ENCODE measurements at places on chromosomes 6 and 20. TPM values are rescaled to one million over a fixed set of nuclear protein-coding genes. Genes with fewer than 3 reads are reported as not detected.

DNA sequence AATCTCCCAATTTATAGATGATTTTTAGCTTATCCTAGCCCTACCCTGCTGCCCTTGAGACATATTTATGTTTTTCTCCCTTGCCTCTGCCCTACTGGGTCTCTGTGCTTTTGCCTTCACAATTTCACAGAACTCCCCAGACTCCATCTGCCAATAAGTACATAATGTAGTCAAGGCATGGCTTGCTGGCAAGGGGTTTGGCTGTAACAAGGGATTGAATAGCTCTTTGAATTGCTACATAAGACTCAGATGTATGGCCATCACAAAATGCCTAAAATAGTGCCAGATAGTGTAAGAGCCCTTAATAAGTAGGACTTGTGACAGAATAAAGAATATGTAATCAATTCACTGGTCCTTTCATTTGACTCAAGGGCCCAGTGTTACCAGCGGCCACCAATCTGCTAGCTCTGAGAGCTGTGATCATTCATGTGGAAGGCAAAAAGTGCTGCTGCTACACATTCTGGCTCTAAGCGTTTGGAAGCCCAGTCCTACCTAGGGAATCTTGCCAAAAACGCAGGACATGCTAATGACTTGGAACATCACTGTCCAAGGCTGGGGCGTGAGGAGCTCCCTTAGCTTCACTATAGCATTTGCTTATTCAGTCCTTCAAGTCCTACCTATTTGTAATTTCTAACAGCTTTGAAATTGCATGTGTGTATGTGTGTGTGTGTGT is 20.5 kb downstream of the CLVS2 start:
- DNase-seq = no peak

The PTPN1 gene
- total RNA-seq = 72.3 TPM

GRCh38 chr6:4965562-4966389 is 38.1 kb downstream of the RPP40 start:
- no peak for DNase-seq

The JPH2 gene
- total RNA-seq = not detected

DNA sequence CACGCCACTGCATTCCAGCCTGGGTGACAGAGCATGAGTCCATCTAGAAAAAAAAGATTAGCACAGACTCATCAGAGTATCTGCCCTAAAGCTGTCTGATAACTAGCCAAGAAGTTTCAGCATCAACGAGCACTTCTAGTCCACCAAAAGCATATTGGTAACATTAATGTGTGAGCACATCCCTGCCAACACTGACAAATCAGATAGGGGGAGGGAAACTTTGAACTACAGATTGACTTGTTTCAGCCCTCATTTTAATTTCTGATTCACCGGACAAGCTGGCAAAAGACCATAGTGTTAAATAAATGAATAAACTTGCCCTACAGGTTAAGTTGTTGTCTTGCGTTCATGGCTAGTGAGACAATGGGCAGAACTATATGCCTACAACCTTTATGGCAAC is 7.7 kb upstream of the SEC63 start:
- no peak for DNase-seq

The NKX2-4 gene
- not detected for total RNA-seq

The ZC2HC1B gene
- total RNA-seq = not detected

DNA sequence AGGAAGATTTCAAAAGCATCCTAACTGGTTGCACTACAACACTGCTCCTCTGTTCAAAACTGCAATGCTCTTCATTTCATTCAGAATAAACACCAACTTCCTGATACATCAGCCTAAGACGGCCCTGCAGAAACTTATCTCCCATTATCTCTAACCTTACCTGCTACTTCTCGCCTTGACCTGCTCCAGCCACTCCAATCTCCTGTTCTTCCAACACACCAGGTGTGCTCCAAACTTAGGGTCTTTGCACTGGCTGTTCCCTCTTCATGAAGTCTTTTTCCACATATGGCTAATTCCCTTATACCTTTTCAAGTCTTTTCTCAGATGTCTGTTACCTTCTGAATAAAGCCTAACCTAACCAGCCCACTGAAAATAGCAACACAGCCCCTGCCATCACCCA is 32.1 kb downstream of the PHIP start:
- DNase-seq = no peak

- DNase-seq = no peak
Measured at GRCh38 chr20:23099791-23100719, 13.9 kb upstream of the CD93 start.

- no peak for DNase-seq
Measured at GRCh38 chr20:57593134-57593886, 26.9 kb downstream of the ZBP1 start.

GRCh38 chr6:53645859-53646258 is 19.7 kb downstream of the KLHL31 start:
- no peak for DNase-seq

DNA sequence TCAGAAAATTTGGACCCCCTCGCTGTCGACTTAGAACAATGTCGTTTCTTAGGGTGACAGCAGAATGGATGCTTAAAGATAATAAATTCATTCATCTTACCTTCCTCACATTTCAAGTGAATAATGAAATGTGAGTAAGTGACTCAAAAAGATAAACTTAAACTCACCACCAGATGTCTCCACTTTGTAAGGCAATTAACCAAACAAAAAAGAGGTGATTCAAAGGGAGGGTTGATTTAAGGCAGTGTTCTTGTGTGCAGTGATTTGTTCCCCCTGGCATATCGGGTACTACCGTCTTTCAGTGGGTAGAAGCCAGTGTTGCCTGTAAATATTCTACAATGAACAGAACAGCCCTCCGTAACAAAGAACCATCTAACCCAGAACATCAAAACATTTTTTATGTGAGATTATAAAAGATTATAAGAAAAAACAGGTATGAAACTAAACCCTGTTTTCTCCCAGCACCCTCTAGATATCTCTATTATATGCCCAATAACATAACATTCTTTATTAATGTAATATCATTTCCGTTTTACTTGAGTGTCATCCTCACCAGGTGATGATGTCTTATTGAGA is 589.7 kb downstream of the CBLN4 start:
- no peak for DNase-seq

- DNase-seq = no peak
Measured at GRCh38 chr6:35234901-35235300, 21.1 kb downstream of the SCUBE3 start.

DNA sequence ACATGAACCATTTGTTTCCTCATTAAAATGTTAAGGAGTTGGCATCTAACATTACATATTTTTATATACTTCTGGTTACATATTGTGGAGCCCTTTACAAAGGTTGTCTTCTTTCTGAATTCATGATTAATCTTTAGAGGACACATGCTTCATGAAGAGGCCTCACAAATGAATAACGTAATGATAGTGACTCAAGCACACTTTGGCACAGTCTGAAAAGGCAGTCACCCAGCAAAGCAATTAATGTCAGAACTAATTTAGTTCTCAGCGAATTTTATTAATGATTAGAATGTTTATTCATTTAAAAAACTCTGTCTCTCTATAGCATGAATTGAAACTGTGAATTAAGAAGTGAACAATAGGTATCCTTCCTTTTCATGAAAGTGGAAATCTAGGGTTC is 854.2 kb downstream of the PHF3 start:
- DNase-seq = no peak

The XKR7 gene
- total RNA-seq = not detected

The ELOVL4 gene
- 0.82 TPM for total RNA-seq

The ROMO1 gene
- total RNA-seq = 171 TPM

GRCh38 chr20:50136822-50137599 is 16.5 kb downstream of the PEDS1 start:
- no peak for DNase-seq

GRCh38 chr6:100257793-100258395 is 206.8 kb downstream of the SIM1 start:
- no peak for DNase-seq

GRCh38 chr20:52921340-52921739 is 50.8 kb upstream of the TSHZ2 start:
- no peak for DNase-seq

The RHAG gene
- 0.32 TPM for total RNA-seq

GRCh38 chr6:116564921-116565872 is 6.1 kb upstream of the RWDD1 start:
- no peak for DNase-seq

DNA sequence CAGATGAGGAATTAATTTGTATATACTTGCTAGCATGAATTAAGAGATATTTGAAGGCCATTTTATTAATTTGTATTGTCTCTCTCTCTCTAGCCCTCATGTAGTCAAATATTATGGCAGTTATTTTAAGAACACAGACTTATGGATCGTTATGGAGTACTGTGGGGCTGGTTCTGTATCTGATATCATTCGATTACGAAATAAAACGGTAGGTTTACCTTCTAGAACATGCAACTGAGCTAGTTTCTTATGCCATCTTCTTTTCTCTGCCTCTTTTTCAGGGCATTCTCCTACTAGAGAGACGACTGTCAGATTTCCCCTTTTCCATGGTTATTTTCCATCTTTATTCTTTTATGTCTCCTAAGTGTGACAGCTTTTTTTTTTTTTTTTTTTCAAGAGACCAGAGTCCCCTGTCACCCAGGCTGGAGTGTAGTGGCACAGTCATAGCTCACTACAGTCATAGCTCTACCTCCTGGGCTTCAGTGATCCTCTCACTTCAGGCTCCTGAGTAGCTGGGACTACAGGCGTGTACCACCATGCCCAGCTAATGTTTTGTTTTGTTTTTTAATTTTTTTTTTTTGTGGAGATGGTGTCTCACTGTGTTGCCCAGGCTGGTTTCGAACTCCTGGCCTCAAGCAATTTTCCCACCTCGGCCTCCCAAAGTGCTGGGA is 15.6 kb downstream of the STK4 start:
- no peak for DNase-seq

The PTCHD4 gene
- not detected for total RNA-seq

- no peak for DNase-seq
Measured at GRCh38 chr6:75619230-75619899, 17.7 kb downstream of the SENP6 start.

- no peak for DNase-seq
Measured at GRCh38 chr6:53009056-53009455, 14.0 kb upstream of the GSTA4 start.

DNA sequence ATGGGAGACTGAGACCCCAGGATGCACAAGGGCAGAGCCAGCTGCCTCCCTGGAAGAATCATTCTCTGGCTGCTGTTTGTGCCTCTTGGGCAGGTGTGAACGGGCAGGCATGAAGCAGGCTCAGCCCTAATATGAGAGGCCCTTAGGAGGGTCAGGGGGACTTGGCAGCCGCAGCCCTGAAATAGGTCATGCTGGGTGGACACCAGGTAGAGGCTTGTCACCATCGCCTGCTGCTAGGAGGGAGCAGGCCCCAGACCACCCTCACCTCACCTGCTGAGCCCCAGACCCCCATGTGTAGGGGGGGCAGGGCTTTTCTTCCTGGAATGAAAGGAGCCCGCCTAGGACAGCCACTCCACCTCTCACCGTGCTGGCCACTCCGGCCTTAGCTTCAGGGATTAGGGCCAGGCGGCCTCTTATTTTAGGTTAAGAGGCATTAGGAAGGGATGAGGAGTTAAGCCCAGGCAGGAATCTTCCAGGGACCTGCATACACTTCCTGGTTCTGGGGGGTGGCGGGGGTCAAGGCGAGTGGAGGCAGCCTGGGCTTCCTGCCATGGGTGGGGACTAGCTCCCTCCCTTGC is 92.4 kb downstream of the ASXL1 start:
- no peak for DNase-seq

GRCh38 chr20:2756056-2756611 is 44.3 kb downstream of the CPXM1 start:
- no peak for DNase-seq
